ENCODE measurements at places on chromosomes 12 and 14.

DNA sequence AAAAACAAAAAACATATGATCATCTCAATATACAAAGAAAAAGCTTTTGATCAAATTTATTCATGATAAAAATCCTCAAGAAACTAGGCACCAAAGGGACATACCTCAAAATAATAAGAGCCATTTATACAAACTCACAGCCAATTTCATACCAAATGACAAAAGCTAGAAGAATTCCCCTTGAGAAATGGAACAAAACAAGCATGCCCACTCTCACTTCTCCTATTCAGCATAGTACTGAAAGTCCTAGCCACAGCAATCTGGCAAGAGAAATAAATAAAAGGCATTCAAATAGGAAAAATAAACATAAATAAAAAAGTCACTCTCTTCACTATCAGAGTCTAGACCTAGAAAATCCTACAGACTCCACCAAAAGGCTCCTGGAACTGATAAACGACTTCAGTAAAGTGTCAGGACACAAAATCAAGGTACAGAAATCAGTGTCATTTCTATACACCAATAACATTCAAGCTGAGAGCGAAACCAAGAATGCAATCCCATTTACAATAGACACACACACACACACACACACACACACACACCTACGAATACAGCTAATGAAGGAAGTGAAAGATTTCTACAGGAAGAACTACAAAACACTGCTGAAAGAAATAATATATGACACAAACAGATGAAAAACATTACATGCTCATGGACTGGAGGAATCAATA is 1486.2 kb upstream of the SEL1L start:
- no peak for DNase-seq

- no peak for DNase-seq
Measured at GRCh38 chr12:14913381-14913781, 25.0 kb downstream of the ERP27 start.

- DNase-seq: no peak
Measured at GRCh38 chr14:82778601-82779000, 1244.9 kb upstream of the SEL1L start.

GRCh38 chr14:81340201-81340600 is 59.9 kb downstream of the STON2 start:
- no peak for DNase-seq

GRCh38 chr12:93323625-93324329 is 53.9 kb upstream of the NUDT4 start:
- no peak for DNase-seq

DNA sequence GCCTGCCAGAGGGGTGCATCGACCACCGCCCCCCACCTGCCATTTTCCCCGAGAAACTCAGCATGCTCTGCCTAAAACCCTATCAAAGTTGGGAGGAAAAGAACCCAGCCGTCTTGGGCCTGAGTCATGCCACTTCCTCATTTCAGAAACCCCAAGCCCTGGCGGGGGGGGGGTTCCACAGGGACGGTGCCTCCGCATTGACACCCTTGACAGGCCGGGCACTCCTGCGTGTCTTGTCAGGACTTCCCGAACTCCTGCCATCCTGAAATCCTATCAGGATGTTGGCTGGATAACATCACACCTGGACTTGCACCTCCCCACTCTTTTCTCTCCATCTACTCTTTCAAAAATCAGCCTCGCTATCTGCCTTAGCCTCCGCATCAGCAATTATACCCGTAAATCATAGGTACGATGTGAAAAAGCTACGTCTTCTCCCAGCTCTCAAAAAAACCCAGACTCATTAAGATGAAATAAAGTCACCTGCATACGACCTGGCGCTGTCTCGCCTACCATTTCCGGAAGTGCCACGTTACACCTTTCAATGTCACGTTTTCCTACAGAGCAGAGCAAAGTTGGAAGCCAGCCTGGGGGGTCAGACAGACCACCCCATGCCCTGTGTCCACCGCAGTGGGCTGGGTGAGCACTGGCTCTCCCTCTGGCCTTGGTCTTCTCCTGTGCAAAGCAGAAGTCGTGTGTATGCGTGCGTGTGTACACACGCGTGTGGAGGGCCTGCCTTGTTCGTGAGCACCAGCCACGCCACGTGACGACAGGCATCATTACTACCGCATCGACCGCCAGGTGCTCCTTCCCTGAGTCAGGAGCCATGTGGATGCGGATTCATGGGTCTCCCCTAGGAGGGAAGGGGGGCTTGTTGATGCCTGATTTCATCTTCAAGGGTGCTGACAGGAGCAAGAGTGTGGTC is 96.7 kb downstream of the RFLNA start:
- no peak for DNase-seq

DNA sequence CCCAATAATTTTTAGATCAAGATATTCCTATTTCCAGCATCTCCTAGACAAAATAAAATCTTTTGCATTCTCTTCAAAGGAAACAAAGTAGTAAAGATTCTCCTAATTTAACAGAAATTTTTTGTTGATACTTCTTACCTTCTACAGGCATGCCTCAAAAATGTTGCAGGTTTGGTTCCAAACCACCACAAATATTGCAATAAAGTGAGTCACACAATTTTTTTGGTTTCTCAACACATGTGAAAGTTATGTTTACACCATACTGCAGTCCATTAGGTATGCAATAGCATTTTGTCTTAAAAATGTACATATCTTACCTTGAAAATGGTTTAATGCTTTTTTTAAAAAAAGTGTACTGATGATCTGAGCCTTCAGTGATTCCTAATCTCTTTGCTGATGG is 65.6 kb upstream of the USP15 start:
- no peak for DNase-seq

GRCh38 chr12:113227686-113228391 is 6.6 kb downstream of the TPCN1 start:
- DNase-seq: no peak

- no peak for DNase-seq
Measured at GRCh38 chr12:130444061-130444460, 106.4 kb downstream of the PIWIL1 start.

- no peak for DNase-seq
Measured at GRCh38 chr12:89344043-89344861, 8.0 kb downstream of the DUSP6 start.

DNA sequence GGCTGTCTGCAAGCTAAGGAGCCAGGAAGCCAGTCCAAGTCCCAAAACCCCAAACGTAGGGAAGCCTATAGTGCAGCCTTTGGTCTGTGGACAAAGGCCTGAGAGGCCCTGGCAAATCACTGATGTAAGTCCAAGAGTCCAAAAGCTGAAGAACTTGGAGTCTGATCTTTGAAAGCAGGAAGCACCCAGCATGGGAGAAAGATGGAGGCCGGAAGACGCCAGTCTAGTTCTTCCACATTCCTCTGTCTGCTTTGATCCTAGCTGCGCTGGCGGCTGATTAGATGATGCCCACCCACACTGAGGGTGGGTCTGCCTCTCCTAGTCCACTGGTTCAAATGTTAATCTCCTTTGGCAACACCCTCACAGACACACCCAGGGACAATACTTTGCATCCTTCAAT is 58.5 kb downstream of the CAPS2 start:
- DNase-seq: no peak

- no peak for DNase-seq
Measured at GRCh38 chr12:128468926-128469325, 202.0 kb downstream of the TMEM132C start.

DNA sequence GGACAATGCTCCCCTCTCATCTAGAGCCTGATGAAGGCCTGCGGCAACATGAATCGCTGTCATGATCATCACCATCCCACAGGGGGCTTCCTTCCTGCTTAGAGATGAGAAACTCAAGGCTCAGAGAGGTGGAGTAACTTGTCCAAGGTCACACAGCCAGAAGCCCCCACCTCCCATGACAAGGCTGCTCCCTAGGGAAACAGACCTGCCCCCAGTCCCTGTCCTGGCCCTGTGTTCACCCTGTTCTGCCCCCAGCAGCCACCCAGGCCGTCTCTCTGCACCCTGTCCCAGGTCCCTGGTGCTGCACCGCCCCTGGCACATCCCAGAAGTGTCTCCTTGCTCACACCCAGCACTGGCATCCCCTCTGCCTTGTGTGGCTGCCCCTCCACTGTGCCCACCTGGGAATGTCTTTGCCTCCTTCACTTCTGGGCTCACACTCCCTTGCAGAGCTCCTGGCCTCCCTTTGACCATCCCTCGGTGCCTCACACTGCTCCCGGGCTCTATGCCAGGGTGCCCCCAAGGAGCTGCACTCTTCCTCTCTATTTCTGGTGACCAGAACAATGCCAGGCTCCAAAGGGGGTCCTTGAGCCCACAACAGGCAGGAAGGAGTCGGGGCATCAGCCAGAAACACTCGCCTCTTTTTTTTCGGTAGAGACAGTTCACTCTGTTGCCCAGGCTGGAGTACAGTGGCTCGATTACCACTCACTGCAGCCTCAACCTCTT is 70.5 kb downstream of the BCL11B start:
- DNase-seq: no peak

GRCh38 chr12:27840229-27840999 is 60.4 kb upstream of the MANSC4 start:
- no peak for DNase-seq

- DNase-seq: no peak
Measured at GRCh38 chr14:87133073-87133801, 859.7 kb downstream of the GALC start.

DNA sequence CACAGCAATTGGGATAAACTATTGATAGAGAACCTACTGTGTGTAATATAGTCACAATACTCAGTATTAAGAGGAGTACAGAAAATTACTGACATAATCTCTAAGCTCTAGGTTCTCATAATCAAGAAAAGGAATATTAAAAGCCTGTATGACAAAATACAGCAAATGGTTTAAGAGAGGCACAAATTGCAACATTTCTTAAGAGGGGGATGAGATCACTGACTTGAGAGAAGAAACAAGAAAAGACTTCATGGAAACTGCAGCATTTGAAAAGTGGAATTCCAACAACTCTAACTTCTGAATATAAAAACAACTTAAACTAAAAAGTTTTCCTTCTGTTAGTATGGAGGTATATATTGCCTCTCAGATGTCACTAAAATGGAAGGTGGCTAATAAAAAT is 89.7 kb downstream of the NUMB start:
- DNase-seq: no peak

DNA sequence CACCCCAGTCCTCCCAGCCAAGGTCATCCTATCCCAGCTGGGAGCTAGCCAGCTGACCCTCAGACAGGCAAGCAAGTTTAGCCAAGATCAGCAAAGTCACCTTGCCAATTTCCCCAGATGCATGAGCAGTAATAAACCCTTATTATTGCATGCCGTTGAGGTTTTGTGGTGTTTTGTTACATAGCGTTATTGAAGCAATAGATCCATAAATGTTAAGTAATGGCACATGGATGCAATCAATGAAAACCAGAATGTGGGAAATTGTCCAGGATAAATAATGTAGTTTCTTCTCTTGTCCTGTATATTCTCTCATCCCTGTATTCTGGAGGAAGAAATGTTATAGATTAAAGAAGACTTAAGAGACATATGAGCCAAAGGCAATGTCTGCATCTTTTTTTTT is 18.0 kb upstream of the TMEM260 start:
- DNase-seq: no peak

GRCh38 chr14:89336338-89336737 is 80.7 kb downstream of the FOXN3 start:
- no peak for DNase-seq

GRCh38 chr12:54016478-54016964 is 7.7 kb downstream of the HOXC8 start:
- DNase-seq: no peak

- no peak for DNase-seq
Measured at GRCh38 chr14:79629411-79630287, 581.7 kb downstream of the DIO2 start.

- no peak for DNase-seq
Measured at GRCh38 chr14:89486961-89487360, 69.9 kb upstream of the FOXN3 start.

DNA sequence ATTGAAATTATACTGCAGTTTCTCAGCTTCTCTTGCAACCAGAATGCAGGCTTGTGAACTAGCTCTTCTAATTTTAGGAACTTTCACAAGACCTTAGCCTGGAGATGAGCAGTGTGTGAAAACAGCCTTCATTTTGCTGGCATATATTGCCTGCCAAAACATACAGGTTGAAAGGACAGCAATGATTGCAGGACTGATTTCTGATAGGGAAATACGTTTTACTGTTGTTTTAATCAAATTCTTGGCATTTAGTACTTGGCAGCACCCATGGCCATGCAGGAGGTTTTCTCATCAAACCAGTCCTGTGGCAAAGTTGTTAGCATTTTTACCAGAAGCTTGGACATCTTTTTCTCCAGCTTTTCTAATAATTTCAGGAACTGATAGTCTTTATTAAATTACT is 91.9 kb upstream of the MUCL1 start:
- no peak for DNase-seq

DNA sequence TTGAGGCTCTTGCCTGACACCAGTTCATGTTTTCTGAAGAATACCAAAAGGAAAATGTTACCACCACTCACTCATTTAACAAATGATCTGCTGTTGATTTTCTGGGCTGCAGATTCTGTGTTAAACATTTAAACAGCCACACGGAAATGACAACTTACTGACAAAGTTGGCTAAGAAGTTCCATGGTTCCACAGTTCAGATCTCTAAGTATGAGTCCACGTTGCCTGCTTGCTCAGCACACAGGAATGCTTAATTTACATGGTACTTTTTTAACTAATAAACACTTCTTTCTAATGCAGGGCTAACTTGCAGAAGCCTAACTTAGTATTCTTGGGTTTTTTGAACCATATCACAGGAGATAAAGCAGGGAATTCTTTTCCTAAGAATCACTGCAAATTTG is 34.7 kb downstream of the PTGER2 start:
- no peak for DNase-seq

DNA sequence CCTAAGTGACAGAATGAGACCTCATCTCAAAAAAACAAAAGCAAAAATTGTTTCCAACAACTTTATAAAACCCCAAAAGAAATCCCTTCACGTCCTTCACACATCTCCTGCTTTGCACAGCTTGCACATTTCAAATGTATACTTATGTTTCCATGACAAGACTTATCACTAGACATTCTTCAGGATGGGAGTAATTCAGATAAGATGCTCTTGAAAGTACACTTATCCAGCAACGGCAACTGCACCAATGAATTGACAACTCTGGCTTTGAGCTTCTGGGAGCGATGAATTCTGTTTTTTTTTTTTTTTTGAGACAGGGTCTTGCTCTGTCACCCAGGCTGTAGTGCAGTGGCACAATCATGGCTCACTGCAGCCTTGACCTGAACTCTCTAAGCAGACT is 30.8 kb upstream of the AKAP5 start:
- no peak for DNase-seq

GRCh38 chr14:50047274-50047676 is 69.1 kb downstream of the VCPKMT start:
- no peak for DNase-seq

GRCh38 chr12:93042283-93042682 is 113.2 kb upstream of the EEA1 start:
- DNase-seq: no peak

- DNase-seq: no peak
Measured at GRCh38 chr12:106127338-106128126, 11.2 kb downstream of the NUAK1 start.

DNA sequence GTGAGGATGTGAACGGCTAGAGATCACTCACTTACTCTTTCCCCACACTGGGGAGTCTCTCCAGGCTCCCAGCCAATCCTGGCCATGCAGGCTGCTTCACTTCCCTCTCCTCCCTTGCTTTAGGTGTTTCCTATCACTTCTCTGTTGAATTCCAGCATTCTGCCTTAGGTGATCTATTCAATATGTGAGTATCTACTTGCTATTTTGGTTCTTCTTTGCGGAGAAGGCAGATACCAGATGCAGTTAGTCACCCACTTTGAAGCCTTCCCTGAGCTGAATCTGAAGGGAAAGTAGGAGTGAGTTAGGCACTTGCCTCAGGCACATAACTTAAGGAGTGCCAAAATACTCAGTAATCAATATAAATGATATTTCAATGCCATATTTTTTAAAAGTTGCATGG is 36.0 kb upstream of the FAR2 start:
- DNase-seq: no peak

GRCh38 chr12:113407931-113408600 is 4.4 kb upstream of the SDS start:
- DNase-seq: no peak

Measured in right renal cortex interstitium (tissue), 3 donors.